ENCODE measurements at places on chromosomes 7 and 10.

DNA sequence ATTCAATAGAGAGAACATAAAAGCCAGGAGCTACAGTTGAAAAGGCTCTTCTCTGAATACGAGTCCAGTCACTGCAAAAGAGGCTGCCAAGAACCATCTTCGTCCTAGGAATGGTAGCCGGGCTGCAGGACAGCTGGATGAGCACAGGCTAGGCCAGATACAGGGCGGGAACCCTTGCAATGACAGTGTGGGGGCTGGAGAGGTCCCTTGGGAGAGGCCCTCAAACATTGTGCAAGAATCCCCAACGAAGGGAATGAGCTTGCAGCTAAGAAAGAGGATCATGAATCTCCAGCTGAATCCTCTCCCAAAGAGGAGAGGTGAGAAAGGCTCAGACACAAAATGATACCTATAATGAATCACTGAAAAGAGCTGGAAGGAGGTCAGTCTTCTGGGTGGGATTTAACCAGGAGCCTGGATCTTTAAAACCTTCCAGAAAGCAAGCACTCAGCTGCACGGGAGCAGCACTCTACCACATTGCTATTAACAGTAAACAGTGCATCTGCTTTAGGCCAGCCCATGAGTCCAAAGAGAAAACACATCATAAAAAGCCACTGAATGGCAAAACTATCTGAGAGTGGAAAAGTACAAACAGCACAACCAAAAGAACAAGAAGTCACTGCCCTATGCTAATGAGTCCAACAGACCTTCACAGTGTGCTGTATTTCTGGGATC is 287.9 kb downstream of the TNS3 start:
- no peak for ATAC-seq

GRCh38 chr7:32126843-32127242 is 56.6 kb upstream of the PDE1C start:
- peak; percentile 60 for ATAC-seq

DNA sequence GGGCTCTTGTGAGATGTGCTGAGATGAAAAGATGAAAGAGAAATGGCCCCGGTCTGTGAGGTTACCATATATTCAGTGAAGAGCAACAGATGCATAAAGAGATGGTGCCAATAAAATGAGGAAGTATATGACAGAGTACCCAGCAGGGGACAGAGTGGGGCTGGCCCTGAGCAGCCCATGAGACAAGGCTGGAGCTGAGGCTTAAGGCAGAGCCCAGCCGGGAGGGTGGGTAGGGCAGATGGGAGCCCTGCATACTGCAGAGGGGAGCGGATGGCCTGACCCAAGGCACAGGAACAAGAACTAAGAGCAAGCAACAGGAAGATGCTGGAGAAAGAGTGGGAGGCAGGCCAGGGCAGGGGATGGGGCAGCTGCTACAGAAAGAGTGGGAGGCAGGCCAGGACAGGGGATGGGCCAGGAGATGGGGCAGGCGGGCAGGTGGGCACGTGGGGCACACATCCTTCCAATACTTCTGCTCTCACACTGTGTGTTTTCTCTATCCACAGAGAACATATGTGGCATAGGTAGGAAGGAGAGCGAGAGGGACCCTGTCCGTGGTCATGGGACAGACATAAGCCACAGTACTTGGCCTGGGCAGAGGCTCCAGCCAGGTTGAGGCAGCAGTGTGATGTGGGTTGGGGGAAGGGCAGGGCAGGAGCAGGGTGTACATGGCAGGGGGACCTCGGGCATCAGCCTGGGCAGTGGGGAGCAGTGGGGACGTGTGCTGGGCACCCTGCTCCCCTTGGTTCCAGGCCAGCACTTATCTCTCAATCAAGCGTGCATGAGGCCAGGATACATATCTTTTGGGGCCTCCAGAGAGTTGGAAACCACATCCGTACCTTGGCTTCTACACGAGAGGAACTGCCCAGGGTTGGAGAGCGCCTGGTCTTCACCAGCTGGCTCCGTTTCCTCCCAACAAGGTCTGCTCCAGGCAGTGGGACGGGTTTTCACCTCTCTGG is 91.6 kb upstream of the IKZF1 start:
- ATAC-seq = peak; percentile 49

DNA sequence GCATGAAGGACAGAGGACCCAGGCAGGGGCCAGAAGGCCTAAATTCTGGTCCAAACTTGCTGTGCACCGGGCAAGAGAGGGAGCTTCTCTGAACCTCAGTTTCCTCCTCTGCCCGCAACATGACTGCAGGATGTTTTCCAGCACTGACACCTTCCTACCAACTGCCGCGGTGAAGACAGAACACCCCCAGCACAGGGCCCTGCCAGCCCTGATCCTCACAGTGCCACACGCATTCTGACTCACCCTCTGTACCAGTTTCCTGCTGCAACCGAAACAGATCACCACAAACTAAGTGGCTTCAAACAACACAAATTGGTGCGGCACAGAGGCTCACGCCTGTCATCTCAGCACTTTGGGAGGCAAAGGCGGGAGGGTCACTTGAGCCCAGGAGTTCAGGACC is 18.1 kb downstream of the MAD1L1 start:
- no peak for ATAC-seq

- ATAC-seq = peak; percentile 21
Observed at GRCh38 chr10:22597138-22597537, 117.2 kb downstream of the PIP4K2A start.

DNA sequence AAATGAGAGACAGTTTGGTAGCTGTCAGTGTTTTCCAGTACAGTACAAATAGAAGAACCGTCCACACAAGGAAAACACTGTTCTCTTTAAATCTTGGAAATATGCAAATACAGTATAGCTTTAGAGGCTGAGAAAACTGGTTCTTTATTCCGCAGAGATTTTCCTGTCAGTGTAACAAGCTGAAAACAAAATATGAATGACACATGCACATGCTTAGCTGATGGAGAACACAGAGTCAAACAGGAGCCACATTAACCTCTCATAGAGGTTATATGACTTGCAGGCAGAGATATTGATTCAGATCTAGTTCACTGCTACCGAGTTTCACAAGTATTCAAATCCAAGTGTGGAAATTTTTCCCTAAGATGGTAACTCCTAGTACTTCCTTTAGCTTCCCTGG is 135.2 kb upstream of the C1QL3 start:
- no peak for ATAC-seq

- ATAC-seq = peak; percentile 17
Observed at GRCh38 chr10:127935071-127935561, 28.2 kb downstream of the PTPRE start.

- no peak for ATAC-seq
Observed at GRCh38 chr7:2111568-2111967, 121.2 kb downstream of the MAD1L1 start.

DNA sequence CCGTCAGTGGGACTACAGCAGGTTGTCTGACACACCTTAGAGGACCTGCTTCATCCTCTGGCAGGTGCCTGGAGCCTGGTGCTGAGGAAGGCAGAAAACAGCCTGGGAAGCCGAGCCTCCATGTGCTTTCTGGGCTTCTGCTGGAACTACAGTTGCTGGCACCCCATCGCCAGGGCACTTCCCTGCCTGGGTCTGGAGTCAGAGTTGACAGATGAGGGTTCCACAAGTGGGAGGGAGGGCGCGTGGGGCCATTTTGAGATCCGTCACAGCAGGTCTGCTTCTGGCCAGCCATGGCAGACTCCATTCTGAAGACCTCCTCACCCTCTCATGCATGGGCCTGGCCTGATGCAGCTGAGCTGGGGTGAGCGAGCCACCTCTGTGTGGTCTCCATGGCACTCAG is 33.2 kb upstream of the TCERG1L start:
- no peak for ATAC-seq

GRCh38 chr10:112082120-112082519 is 101.4 kb downstream of the GPAM start:
- no peak for ATAC-seq
